ENCODE measurements at places on chromosomes 7 and 10.

GRCh38 chr7:22559829-22560489 is 60.0 kb upstream of the STEAP1B start:
- DNase-seq, result peak; percentile 56

DNA sequence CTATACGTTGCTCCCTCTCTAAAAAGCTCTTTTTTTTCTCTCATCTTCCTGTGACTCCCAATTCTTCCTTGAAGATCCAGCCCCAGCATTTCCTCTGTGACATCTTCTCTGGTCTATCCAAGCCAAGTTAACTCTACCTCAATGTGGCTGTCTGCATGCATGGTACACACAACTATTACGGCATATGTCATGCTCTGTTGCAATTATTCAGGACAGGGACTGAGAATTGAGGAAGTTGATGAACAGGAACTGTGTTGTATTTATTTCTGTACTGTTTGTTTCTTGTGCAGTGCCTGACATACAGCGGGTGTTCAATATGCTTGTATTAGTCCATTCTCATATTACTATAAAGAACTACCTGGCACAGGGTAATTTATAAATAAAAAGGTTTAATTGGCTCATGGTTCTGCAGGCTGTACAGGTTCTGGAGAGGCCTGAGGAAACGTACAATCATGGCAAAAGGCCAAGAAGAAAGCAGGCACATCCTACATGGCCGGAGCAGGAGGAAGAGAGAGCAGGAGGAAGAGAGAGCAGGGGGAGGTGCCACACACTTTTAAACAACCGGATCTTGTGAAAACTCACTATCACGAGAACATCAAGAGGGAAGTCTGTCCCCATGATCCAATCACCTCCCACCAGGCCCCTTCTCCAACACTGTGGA is 6.3 kb downstream of the TRPV5 start:
- DNase-seq, result no peak

- no peak for DNase-seq
These were observed 3.0 kb downstream of the ZYX start for GRCh38 chr7:143384148-143384547.

DNA sequence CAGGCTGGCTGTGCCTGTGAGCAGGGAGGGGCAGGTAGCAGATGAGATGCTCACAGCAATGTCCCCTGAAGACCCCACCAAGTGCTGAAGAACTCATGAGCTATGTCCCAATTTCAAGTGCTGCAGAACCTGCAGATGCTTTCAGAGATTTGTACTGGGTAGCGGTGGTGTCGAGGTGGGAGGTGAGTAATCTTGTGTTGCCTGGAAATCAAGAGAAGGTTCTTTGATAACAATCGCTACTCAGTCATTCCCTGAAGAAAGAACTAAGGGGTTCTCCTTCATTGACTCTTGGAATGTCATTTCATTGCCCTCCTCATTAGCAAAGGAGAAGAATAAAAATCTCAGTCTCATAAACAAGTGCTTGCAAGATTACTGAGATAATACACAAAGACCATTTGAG is 246.4 kb downstream of the EMX2 start:
- DNase-seq, result no peak

DNA sequence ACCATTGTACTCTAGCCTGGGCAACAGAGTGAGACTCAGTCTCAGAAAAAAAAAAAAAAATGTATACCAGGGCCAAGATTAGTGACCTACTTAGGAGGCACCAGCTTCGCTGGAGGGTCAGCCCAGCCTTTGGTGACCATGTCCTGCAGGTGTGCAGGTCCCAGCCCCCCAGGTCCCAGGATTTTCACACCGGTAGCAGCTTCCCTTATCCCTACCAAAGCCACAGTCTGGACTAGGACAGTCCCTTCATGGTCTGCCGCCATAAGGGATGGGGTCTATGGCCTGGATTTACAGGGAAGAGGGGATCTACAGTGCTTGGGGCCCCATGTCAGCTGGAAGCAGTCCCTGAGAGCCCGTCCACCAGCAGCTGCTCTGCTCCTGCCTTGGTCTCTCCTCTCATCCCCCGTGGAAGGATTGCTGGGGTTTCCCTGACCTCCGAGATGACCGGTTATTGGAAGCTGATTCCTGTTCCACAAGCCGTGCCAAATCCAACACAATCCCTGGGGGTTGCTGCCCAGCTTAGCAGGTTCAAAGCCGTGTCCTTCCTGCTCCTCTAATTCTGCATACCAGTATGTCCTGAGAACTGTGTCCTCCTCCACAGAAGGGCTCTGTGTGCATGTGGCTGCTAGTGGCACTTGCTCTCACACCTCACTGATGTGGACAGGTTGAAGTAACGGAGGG is 11.0 kb upstream of the NDUFB2 start:
- DNase-seq, result no peak

All from activated CD4-positive, alpha-beta T cell treated with anti-CD3 and anti-CD28 coated beads, Interleukin-2, amount 50 U/mL, for 24 hours (primary cell).